ENCODE measurements at places on chromosomes 3 and 15.

DNA sequence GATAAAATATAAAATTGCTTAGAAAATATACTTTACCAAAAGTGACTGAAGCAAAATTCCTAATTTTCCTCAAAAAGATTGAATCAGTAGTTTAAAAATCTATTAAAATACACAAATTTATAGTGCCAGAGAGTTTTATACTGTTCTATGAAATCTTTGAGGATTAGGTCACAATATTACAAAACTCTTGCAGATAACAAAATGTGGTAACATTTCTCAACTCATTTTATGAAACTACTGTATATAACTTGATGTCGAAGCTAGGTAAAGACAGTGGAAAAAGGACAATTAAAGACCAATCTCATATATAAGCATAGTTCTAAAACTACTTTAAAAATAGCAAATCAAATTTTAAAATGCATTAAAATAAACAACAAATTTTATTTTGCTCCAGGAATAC lies 15.9 kb downstream of the VEPH1 start:
- H3K4me3 ChIP-seq = no peak overlapping the region
- no peaks in the 10 kb centered on the region for H3K4me1 ChIP-seq
- H3K27ac ChIP-seq = no peak overlapping the region
- DNase-seq = no peak
- H3K27me3 ChIP-seq = no peaks in the 10 kb centered on the region

DNA sequence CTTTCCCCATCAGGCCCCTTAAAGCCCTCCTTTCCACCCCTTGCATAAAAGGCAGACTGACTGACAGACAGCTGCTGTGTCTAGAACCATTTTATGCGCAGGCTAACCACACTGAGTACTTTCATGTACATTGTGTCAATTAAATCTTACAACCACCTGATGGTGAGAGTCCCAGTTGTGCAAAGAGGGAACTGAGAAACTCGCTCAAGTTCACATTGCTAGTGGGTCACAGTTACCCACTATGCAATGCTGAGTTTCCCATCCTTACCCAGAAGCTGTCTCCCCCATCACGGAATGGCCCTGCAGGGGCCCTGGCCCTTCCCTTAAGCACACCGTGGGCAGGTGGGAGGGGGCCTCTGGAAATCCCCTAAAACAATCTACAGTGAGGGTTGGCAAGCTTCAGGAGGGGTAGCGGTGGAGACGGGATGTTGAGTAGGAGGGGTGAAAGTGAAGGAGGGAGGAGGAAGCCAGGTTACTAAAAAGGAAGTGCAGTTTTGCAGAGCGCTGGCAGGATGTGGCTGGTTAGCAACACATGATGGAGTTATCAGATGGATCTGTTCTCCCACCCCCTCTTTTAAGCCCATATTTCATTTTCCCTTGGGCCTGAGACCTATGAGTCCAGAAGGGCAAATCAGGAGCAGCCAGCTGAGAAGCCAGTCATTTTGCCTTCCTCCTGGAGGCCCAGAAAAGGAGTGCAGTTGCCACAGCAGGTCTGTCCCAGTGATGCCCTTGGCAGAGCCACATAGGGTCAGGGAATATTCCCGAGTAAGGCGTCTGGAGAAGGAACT lies 30.0 kb downstream of the STARD5 start:
- peak overlapping the region; percentile 15 for H3K4me3 ChIP-seq
- H3K27ac ChIP-seq = peak overlapping the region; percentile 77
- no peaks in the 10 kb centered on the region for H3K27me3 ChIP-seq
- H3K36me3 ChIP-seq = peaks cover 51% of the 10 kb centered on the region
- peaks cover 57% of the 10 kb centered on the region for H3K4me1 ChIP-seq
- DNase-seq = peak; percentile 72

- no peak for DNase-seq
- no peak overlapping the region for H3K27ac ChIP-seq
- H3K36me3 ChIP-seq = no peaks in the 10 kb centered on the region
- no peaks in the 10 kb centered on the region for H3K27me3 ChIP-seq
- H3K4me1 ChIP-seq = no peaks in the 10 kb centered on the region
These were observed 69.4 kb upstream of the CD96 start for GRCh38 chr3:111472556-111472955.

DNA sequence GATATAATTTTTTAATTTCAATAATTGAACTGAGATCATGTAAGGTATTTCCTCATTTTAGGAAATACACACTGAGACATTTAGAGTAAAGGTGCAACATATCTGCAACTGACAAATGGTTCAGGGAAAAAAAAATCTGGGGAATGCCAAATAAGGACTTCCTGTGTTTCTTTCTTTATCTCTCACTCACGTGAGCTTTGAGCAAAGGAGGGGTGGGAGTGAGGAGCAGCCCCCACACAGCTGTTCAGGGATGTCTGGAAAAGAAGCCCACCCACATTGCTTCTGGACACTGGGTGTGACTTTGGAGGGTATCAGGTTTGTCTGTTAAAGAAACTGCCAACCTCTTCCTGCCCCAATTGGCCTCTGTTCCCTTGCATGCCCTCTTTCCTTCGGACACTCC lies 5.6 kb upstream of the TP63 start:
- no peak for DNase-seq
- peaks cover 12% of the 10 kb centered on the region for H3K4me1 ChIP-seq
- H3K4me3 ChIP-seq = no peak overlapping the region
- H3K36me3 ChIP-seq = no peaks in the 10 kb centered on the region

GRCh38 chr3:117842086-117842485 lies 1132.5 kb downstream of the TUSC7 start:
- no peaks in the 10 kb centered on the region for H3K4me1 ChIP-seq
- DNase-seq = no peak
- H3K4me3 ChIP-seq = no peak overlapping the region
- H3K36me3 ChIP-seq = no peaks in the 10 kb centered on the region
- H3K27me3 ChIP-seq = no peaks in the 10 kb centered on the region
- H3K27ac ChIP-seq = no peak overlapping the region

DNA sequence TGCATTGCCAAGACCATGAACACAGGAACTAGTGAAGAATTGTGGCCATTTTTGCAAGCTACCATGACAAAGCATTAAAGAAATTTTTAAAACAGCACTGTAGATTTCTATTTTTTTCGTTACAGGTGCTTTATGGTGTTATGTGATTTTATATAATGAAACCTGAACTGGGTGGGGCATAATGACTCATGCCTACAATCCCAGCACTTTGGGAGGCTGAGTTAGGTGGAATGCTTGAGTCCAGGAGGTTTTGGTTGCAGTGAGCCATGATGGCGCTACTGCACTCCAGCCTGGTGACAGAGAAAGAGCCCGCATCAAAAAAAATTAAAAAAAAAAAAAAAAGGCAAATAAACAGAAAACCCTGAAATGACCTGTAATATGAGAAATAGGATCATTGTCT lies 846.7 kb downstream of the EPHA3 start:
- DNase-seq = no peak
- H3K27ac ChIP-seq = no peak overlapping the region
- H3K4me1 ChIP-seq = no peaks in the 10 kb centered on the region
- no peaks in the 10 kb centered on the region for H3K27me3 ChIP-seq
- no peaks in the 10 kb centered on the region for H3K36me3 ChIP-seq

GRCh38 chr3:126894475-126894874 lies 88.4 kb upstream of the PLXNA1 start:
- no peak for DNase-seq
- peaks cover 11% of the 10 kb centered on the region for H3K4me1 ChIP-seq
- no peaks in the 10 kb centered on the region for H3K36me3 ChIP-seq
- no peaks in the 10 kb centered on the region for H3K27me3 ChIP-seq

- H3K36me3 ChIP-seq = peaks cover 13% of the 10 kb centered on the region
- H3K4me1 ChIP-seq = peaks cover 45% of the 10 kb centered on the region
- peak overlapping the region; percentile 71 for H3K4me3 ChIP-seq
- H3K27me3 ChIP-seq = peaks cover 16% of the 10 kb centered on the region
These were observed 3.5 kb downstream of the SPINT1 start for GRCh38 chr15:40847223-40847961.

DNA sequence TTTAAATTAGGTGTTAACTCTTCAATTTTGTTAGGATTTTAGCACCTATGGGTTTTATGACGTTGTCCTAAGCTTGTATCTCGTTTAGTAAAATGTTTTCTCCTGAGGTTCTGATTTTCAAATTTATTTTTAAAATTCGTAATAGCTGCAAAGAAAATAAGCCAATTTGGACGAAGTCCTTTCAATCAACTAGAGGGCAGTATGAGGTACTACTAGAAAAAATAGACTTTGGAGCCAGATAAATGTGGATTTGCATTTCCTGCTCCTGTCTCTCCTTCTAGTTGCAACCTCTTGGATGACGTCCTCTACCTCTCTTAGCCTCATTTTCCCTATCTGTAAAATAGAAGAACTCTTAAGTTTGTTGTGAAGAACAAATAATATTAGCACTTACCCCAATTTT lies 81.1 kb downstream of the SLTM start:
- no peak for DNase-seq
- no peaks in the 10 kb centered on the region for H3K4me1 ChIP-seq
- H3K27ac ChIP-seq = no peak overlapping the region
- no peak overlapping the region for H3K4me3 ChIP-seq
- H3K27me3 ChIP-seq = no peaks in the 10 kb centered on the region

- no peak for DNase-seq
- H3K36me3 ChIP-seq = no peaks in the 10 kb centered on the region
- no peak overlapping the region for H3K27ac ChIP-seq
- H3K27me3 ChIP-seq = no peaks in the 10 kb centered on the region
These were observed 69.0 kb downstream of the RARB start for GRCh38 chr3:25497096-25497495.

GRCh38 chr15:36218991-36219390 lies 360.4 kb upstream of the CDIN1 start:
- H3K4me3 ChIP-seq = no peak overlapping the region
- H3K27me3 ChIP-seq = no peaks in the 10 kb centered on the region
- H3K27ac ChIP-seq = no peak overlapping the region
- H3K4me1 ChIP-seq = no peaks in the 10 kb centered on the region

- peak overlapping the region; percentile 63 for H3K4me3 ChIP-seq
- peak; percentile 66 for DNase-seq
- no peak overlapping the region for H3K27ac ChIP-seq
- H3K27me3 ChIP-seq = peaks cover 12% of the 10 kb centered on the region
- H3K4me1 ChIP-seq = peaks cover 36% of the 10 kb centered on the region
- no peaks in the 10 kb centered on the region for H3K36me3 ChIP-seq
These were observed 666 bp upstream of the SEMA3F start for GRCh38 chr3:50154476-50154839.

DNA sequence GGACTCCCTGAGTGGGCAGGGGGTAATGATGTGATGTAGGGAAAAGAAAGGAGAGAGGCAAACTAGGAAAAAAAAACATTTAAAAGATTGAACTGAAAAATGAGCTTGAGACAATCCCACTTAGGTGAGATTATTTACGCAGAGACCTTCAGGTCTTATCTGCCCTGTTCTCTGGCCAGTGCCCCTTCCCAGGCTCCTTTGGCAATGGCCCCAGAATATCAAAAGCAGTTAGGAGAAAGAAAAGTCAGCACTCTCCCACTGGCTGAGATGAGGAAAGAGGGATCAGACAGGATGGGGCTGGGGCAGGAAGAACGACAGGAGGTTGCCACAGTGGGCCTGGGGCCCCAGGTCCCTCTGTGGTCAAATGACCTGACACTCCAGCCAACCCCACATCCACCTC lies 105.4 kb downstream of the MEGF11 start:
- H3K4me1 ChIP-seq = no peaks in the 10 kb centered on the region
- H3K27ac ChIP-seq = no peak overlapping the region
- no peak for DNase-seq
- no peak overlapping the region for H3K4me3 ChIP-seq

DNA sequence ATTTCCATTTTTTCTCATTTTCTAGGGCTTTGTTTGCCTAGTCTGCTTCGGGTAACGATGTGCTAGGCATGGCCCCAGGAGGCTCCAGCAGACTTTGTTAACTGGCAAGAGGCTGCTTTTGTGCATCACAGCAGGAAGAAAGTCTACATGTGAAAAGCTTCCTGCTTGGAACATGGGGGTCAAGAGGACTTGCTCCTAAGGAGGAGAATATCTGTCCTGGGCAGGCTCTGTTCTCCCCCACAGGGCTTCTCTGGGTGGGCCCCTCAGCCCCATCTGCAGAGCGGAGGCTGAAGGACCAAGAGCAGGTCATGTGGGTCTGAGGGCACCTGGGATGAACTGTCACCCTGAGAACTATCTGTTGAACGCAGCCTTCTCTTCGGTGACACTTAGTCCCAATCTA lies 94.7 kb downstream of the CCNL1 start:
- H3K36me3 ChIP-seq = no peaks in the 10 kb centered on the region
- DNase-seq = no peak
- no peak overlapping the region for H3K4me3 ChIP-seq
- H3K27ac ChIP-seq = no peak overlapping the region

- H3K4me3 ChIP-seq = no peak overlapping the region
- no peak for DNase-seq
- H3K4me1 ChIP-seq = no peaks in the 10 kb centered on the region
- H3K36me3 ChIP-seq = no peaks in the 10 kb centered on the region
- no peaks in the 10 kb centered on the region for H3K27me3 ChIP-seq
These were observed 279.1 kb upstream of the IGF1R start for GRCh38 chr15:98369081-98369716.

- no peaks in the 10 kb centered on the region for H3K27me3 ChIP-seq
- H3K36me3 ChIP-seq = no peaks in the 10 kb centered on the region
- H3K4me3 ChIP-seq = no peak overlapping the region
- H3K27ac ChIP-seq = no peak overlapping the region
These were observed 9.8 kb upstream of the COLQ start for GRCh38 chr3:15531346-15531745.

- no peak overlapping the region for H3K4me3 ChIP-seq
- no peaks in the 10 kb centered on the region for H3K4me1 ChIP-seq
- no peak overlapping the region for H3K27ac ChIP-seq
- no peak for DNase-seq
These were observed 547.1 kb downstream of the FHIT start for GRCh38 chr3:60703956-60704736.

DNA sequence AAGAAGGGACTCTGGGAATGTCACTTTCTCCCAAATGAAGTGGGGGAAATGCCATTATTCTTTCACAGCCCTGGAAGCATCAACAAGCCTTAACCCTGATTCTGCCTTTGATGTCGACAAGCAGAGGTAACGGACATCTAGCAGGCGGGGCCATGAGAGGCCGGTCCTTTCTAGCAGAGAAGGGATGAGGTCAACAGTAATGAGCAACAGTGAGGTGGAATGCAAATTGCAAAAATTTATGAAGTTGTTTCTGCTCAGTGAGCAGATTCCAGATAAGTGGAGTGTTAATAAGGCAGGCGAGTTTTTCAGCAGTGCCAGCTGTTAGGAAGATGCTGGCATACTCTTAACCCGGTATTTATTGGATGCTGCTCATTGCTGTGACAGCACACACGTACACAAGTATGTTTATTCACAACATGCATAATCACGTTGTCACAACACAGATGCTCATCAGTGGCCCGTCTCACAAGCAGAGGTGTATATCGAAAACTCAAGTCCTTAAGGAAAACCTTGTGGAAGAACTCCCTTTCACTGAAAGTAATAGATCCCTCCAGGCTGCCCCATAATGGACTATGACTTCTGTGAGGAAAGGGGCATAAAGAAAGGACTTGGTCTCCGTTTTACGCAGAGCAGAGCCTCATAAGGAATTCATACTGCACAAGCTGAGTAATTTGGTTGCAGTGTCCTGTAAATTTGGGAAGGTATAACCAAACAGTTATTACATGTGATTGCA lies 329.0 kb downstream of the IGSF11 start:
- H3K36me3 ChIP-seq = no peaks in the 10 kb centered on the region
- H3K27me3 ChIP-seq = no peaks in the 10 kb centered on the region
- no peak for DNase-seq
- no peaks in the 10 kb centered on the region for H3K4me1 ChIP-seq
- H3K27ac ChIP-seq = no peak overlapping the region

Measured in lower lobe of right lung (tissue), 2 donors.